ENCODE measurements at places on chromosomes 3 and 15.
A peak's percentile ranks its signal among the peaks of the same experiment; 100 is the strongest.

DNA sequence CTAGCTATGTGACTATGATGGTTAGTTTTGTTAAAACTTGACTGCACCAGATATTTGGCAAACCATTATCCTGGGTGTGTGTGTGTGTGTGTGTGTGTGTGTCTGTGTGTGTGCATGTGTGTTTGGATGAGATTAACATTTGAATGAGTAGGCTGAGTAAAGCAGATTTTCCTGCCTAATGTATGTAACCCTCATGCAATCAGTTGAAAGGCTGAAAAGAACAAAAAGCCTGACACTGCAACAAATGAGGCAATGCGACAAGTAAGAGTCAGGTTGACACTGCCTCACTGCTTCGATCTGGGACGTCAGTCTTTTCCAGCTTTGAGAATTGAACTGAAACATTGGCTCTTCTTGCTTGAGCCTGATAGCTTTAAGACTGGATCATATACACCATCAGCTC, 643.0 kb downstream of the NAALADL2 start:
- DNase-seq: no peak

GRCh38 chr3:133608388-133608787, 34.9 kb downstream of the CDV3 start:
- DNase-seq: no peak

GRCh38 chr3:49867400-49867799, 2.3 kb downstream of the CAMKV start:
- DNase-seq: no peak

GRCh38 chr3:169787120-169787519, 13.9 kb downstream of the MYNN start:
- no peak for DNase-seq

GRCh38 chr3:129166579-129167332, 5.9 kb upstream of the ISY1 start:
- DNase-seq: no peak

DNA sequence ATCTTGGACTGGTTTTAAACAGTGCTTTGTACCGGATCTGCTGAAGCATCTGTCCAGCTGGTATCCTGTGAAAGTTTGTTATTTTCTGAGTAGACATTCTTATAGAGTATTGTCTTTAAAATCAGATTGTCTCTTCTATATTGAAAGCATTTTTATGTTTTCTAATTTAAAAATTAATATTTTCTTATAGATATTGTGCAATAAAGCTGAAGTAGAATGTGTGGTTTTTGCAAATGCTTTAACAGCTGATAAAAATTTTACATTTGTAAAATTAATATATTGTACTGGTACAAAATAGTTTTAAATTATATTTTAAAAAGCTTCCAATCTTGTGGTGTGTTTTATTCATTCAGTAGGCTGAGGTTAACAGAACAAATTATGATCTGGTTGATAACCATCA, 31.9 kb downstream of the SGO1 start:
- no peak for DNase-seq

GRCh38 chr15:38559131-38559530, 5.5 kb downstream of the RASGRP1 start:
- no peak for DNase-seq

DNA sequence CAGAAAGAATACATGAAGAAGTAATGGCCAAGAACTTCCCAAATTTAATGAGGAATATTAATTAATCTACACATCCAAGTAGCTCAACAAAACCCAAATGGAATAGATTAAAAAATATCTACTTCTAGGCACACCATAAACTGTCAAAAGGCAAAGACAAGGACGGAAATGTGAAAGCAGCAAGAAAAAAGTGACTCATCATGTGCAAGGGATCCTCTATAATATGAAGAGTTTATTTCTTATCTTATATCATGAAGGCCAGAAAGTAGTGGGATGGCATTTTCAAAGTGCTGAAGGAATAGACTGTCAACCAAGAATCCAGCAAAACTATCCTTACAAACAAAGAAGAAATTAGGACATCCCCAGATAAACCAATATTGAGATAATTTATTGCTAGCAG, 73.9 kb upstream of the PRICKLE2 start:
- DNase-seq: no peak

DNA sequence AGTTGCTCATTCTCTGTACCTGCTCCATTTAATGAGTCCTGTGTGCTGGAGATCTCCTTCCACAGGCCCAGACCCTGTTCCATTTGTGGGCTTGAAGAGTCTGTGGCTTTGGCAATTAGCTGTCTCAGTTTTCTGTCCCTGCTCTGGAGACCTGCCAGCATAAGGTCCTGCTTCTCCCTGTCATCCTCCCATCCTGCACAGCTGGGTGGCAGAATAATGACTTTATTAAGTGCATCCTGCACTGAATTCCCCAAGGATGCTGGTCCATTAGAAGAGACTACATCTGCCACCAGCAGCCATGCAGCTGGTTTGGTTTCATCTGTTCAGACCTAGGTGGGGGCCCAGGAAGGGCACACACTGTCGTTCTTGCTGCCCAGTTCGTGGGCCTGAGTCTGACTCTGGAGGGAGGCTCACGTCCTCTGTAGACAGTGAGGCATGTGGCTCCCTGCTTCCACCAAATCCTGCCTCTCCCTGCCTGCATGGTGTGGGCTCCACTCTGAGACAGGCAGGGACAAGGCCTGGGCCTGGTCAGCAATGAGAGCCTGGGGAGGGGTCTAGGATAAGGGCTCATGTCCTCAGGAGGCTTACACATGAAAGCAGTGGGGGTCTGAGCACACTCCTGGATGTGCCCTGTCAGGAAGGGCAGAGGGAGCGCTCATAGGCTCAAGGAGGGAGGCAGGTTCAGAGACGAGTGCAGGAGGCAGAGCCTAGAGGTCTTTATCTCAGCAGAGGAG, 78.4 kb upstream of the PRR23E start:
- peak; percentile 21 for DNase-seq

GRCh38 chr3:167754049-167754448, 18.5 kb downstream of the SERPINI1 start:
- DNase-seq: no peak

Measured in right cardiac atrium (tissue), 5 donors.